ENCODE measurements at places on chromosomes 11 and 22.

DNA sequence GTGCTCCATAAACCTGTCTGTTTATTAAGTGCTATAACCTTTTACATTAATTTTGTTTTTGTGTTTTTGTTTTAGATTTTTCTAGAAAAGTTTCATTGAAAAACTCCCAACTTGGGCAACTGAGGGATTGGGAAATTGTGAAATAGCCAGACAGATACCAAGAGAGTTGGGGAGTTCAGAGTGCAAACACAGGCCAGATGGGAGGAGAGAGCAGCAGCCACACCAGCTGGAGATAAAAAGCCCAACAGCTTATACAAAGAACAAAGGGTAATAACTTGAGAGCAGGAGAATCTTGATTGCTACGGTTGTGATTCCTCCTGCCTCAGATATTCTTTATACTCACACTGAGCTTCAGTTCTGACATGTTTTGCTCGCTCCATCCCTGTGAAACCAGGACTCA, 1642.2 kb downstream of the LRRC4C start:
- DNase-seq = no peak

DNA sequence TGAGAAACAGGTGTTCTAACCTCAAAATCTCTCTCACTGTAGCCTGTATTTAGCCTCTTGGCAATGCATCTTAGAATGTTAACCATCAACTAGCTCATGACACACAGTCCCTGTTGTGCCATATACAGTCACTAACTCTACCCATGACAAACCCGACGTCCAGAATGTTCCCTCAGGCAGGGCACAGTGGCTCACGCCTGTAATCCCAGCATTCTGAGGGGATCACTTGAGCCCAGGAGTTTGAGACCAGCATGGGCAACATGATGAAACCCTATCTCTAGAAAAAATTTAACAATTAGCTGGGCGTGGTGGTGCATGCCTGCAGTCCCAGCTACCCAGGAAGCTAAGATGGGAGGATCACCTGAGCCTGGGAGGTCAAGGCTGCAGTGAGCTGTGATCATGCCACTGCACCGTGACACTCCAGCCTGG, 18.2 kb upstream of the CCDC34 start:
- no peak for DNase-seq

DNA sequence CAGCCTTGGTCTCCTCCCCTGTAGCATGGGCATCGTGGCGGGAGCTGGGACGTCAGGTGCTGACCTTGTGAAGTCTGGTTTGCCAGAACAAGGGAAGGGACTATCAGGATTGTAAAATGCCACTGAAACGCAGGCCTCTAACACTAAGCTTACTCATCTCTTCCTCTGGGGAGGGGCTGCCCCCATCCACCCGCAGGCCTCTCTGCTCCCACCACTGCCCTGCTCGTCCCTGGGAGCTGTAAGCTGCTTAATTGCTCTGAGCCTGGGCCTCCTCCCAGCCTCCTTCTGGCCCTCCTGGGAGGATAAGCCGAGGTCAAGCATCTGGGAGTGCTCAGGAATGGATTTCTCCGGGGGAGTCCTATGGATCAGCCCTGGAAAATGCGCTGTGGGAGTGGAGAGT, 8.4 kb downstream of the SHISAL1 start:
- no peak for DNase-seq

DNA sequence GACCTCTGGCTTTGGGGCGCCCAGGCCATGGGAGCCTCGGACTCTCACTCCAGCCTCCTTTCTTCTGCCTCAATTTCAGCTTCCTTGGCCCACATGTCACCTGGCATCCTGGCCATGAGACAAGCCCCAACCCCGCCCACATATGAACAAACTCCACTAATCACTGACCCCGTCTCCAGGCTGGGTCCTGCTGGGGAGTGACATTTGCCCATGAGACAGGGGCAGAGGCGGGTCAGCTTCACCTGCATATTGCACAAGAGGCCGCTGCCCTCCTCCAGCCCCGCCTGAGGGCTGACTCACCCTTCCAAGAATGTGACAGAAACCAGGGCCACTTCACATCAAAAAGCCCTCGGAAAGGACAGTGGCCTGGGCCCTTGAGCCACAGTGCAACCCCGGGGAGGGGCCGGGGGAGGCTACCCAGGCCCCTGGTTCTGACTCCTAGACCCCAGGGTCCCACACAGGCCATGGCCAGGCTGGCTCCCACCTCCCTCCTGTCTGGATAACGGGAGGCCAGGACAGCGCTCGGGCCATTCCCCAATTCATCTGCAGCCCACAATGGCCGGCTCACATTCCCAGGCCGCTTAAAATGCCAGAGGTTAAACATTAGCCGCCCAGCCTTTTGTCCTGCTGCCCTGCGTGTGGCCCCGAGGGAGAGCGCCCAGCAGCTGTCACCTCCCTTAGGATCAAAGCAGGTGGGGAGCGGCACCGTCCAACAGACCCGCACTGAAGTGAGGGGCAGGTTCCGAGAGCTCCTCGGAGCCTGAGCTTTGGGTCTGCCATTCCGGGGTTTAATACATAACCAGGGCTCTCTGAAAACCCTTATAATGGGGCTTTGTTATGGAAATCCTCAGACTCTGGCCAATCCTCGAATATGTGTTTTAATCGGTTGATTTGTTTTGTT, 42.3 kb downstream of the TRMU start:
- no peak for DNase-seq

GRCh38 chr11:59225017-59225416, 12.3 kb upstream of the MPEG1 start:
- no peak for DNase-seq

GRCh38 chr22:50141462-50141861, 29.1 kb upstream of the PANX2 start:
- DNase-seq = no peak

DNA sequence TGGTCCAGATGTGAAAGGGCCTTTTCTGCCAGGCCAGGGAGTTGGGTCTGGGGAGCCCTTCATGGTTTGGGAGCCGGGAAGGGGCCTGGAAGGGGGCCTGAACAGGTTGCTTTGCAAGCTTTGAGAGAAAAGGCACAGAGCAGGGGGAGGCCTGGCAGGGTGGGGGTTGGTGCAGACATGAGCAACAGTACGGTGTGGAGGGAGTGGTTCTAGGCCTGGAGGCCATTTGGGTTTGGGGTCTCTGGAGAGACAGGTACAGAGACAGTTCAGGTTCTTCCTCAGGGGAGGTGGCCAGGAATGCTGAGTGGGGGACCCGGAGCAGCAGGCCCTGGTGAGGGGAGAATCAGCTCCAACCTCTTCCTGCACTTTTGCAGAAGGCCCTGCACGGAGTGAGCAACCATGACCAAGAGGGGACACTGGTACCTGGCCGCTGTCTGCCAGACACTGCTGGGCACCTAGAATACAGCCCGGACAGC, 1.4 kb downstream of the KDELR3 start:
- DNase-seq = no peak

DNA sequence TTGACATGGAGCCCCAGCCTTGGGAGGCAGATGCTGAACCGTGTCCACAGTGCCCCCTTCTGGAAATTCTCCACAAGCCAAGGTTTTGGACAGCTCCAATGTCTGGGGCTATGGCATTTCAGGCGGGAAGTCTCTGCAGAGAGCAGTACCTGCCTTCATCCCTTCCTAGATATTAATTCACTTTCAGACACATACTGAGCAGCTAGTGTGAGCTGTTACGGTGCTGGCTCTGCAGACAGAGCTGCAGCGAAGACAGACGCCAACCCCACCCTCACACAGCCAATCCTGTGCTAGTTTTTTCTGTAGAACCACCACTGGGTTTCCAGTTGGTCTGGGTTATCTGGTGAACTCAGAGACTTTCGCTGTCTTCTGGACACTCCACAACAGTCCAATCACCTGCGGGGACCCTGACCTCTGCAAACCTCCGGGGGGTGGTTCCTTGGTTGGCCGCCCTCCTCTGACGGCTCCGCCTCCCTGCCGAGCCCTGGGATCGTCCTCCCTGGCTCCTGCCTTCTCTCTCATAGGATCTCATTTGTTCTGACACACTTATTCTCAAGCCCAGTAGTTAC, 9.1 kb downstream of the LMF2 start:
- peak; percentile 46 for DNase-seq

- DNase-seq = no peak
Measured at GRCh38 chr11:118343248-118343647, 743 bp upstream of the CD3D start.

DNA sequence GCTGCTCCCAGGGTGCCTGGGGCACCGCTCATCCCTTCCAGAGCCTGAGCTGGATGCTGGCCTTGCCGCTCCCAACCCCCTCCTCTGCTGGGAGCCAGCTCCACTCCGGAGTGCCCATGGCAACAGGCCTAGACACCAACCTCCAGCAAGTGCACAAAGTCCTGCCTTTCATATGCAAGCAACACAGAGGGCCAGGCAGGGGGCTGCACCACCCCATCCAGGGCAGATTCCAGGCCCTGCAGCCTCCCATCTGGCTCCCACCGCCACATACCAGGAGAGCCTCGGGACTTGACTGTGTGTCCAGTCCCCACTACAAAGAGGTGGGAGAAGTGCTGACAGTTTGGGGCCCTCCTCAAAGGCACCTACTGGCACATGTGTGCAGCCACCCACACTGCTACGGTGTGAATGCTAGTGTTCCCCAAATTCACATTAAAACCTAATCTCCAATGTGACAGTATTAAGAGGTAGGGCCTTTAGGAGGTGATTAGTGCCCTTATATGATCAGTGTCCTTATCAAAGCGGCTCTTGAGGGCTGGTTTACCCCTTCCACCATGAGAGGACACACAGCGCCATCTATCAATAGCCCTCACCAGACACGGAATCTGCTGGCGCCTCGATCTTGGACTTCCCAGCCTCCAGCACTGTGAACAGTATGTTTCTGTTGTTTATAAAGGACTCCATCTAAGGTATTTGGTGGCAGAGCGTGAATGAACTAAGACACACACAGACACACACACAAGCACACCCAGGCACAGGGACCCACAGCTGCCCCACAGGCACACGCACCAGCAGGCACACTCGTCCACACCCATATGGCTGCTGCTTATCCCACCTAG, 16.2 kb downstream of the ARVCF start:
- no peak for DNase-seq

DNA sequence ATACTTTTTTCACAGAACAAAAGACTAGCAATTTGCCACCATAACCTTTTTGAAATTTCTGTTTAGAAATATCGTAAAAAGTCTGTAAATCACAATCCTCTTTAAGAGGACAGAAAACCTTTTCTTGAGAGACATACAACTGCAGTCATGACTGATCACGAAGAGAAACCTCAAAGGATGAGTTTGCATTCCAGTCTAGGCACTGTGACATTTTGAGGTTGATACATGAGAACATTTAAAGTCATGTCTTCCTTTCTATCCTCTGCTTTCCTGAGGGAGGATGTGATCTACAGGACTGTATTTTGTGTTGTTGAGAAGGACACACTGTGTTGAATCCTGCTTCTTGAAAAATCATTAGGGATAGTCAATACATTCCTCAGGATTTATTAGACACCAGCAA, 476.7 kb upstream of the CCDC179 start:
- no peak for DNase-seq

- no peak for DNase-seq
Measured at GRCh38 chr11:108616549-108616948, 23.0 kb upstream of the EXPH5 start.

DNA sequence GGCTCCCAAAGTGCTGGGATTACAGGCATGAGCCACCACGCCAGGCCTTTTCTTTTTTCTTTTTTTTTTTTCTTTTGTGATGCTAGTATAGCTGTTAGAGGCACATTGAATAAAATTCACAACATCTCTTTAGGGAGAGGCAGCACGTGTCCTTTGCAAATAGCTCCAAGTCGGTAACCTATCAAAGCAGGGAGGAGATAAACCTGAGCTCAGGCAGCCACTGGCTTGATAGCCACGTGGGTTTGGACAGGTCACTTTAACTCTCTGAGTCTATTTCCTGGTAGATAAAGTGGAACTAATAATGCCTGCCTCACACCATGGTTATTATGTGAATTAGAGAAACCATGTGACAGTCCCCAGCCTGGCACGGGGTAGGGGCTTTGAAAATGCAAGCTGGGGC, 43.1 kb upstream of the ATXN10 start:
- DNase-seq = no peak

DNA sequence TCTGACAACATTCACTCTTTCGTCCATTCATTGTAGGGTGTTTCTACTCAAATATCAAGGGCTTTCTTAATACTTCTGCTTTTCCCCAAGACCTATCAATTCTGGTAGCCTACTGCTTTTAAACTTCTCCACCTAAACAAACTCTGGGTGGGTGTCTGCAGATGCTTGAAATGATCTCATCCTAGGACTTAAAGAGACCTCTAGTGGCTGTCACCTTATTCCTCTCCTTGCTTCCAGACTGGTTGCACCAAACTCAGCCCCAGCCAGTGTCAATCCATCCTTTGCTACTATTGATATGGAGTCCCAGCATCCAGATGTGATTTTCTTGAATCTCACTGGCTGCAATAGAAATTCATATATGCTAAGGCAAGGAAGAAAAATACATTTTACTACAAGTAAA, 274.7 kb downstream of the NXPE2 start:
- DNase-seq = no peak
